ENCODE measurements at places on chromosomes 3 and 15.

- no peak for DNase-seq
Observed at GRCh38 chr3:37136067-37136466, 38.3 kb downstream of the LRRFIP2 start.

DNA sequence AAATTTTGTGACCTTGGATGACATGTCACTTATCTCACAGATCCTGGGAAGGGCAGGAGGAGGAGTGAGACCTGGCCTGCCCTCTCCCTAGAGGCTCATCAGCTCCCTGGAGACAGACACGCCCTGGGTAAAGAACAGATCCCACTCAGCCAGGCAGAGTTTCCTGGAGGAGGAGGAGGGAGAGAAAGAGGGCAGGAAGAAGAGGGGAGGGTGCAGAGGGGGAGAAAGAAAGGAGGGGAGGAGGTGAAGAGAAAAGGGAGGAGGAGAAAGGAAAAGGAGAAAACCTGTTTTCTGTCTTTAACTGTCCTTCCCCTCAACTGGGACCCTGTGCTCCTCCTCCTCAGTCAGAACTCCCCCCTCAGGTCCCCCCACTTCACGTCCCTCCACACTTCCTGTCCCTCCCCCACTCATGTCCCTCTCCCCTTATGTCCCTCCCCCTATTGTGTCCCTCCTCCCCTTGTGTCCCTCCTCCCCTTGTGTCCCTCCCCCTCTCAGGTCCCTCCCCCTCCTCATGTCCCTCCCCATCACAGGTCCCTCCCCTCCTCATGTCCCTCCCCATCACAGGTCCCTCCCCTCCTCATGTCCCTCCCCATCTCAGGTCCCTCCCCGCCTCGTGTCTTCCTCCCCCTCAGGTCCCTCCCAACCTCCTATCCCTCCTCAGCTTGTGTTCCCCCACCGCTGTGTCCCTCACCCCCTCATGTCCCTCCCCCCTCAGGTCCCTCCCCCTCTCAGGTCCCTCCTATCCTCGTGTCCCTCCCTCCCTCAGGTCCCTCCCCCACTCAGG, 52.3 kb upstream of the CGNL1 start:
- DNase-seq, result no peak

- DNase-seq, result no peak
Observed at GRCh38 chr3:61901496-61901895, 340.1 kb downstream of the PTPRG start.

GRCh38 chr15:75732809-75733451, 20.3 kb upstream of the CSPG4 start:
- DNase-seq, result no peak

- no peak for DNase-seq
Observed at GRCh38 chr15:82969353-82969752, 16.7 kb upstream of the RAMAC start.
